IMR-90 (cell line): ENCODE measurements at places on chromosomes 7 and 10.
A peak's percentile ranks its signal among the peaks of the same experiment; 100 is the strongest.

GRCh38 chr7:7329326-7329725 is 147.0 kb downstream of the C1GALT1 start:
- no peak for DNase-seq

- peak; percentile 11 for DNase-seq
Observed at GRCh38 chr7:113918946-113919345, at the start of gene PPP1R3A. Gene PPP1R3A, minus strand, starts transcription at chr7:113919009. Its CDS starts 13 bp downstream, at chr7:113918996.

- DNase-seq = no peak
Observed at GRCh38 chr7:22584179-22584578, 84.2 kb upstream of the STEAP1B start.

DNA sequence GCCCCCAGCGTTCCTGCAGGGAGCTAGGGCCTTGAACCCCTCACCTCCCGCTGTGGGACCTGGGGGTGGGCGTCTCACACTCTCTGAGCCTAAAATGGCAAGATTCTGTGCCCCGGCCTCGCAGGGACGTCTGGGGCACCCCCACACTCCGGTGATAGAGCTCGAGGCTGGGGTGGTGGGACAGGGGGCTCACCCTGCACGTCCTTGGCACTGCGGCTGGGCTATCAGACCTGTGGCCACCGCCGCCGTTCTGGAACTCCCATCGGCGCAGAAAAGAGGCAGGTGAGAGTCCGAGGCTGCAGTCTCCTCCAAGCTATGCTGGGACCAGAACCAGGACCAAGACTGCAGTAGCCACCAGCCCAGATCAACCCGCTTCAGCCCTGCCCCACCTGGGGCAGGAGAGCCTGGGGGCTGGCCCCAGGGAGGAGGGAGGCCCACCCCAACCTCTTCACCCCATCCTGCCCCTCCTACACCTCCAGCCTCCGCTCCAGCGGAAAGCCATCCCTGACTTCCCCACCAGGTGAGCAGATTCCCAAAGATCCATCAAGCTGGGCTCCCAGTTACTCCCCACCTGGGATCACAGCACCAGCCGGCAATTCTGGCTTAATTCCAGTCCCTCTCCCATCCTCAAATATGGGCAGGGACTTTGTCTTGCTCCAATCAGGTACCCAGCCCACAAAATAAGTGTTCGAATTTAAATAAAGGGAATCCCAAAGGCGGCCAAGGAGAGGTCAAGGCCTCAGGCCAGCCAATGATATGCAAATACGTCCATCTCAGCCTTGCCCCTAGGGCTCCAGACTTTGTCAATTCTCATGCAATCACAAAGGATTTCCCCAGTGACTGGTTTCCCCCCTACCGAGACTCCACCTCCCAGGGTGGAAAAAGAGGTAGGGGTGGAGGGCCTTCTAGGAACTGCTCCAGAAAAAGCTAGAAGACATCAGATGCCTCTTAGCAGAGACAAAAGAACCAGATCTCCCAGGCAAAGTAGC is 16.4 kb downstream of the TNRC18 start:
- DNase-seq = no peak

DNA sequence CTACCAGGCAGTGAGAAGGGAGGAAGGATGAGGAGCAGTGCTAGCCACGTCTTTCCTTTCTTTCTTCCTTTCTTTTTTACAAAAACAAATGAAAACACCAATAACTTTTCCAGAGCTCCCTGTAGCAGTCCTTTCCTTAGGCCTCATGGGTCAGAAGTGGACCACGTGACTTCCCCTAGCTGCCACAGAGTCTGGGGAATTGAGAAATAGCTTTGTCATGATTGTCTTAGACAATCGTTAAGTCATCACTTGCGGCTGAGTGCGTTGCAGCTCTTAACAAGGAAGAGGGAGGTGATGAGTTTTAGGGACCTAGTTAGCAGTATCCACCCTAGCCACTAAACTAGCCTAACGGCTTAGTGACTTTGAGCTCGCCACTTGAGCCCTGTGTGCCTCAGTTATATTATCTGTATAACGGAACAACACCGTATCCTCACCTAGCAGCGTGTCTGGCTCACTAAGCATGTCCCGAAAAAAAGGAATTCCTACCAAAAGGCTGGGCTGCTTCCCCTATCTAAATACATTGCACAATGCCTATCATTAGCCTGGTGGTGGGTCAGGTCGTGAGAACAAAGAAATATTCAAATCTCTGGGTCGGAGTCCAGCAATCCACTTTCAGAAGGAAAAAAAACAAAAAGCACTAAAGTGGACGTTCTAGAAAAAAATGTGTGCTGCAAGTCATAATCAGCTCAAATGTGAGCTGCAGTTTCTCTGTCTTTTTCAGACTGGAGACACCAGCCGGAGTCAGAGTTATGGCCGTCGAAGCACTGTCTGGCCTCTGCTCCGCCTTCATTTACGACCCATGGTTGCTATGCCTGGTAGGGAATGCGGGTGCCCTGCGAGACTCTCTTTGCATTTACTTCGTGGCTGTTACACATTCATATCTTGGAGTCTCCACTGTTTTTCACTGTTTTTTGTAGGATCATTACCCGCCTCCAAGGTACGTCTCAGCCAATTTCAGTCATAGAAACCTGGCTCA is 338.5 kb upstream of the FOXK1 start:
- DNase-seq = no peak

GRCh38 chr10:47329855-47330254 is 7.6 kb downstream of the GDF2 start:
- DNase-seq = no peak

DNA sequence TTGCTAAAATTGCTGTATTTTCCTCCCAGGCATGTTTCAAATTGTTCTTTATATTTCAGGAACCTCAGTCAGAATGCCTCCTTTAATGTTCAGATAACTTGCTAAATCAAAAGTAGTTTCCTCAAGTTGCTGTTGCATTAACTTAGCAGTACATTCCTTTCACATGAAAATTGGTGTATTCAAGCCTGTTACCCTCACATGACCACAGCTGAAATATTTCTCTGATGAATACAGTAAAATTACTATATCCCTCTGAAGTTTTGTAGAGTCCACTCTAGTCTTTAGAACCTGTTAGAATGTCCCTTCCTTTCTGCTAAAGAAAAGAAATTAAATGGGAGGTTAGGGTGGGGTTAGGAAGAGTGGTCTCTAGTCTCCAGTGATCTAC is 24.5 kb upstream of the C1GALT1 start:
- DNase-seq = peak; percentile 53

- no peak for DNase-seq
Observed at GRCh38 chr7:121739465-121739864, 133.5 kb upstream of the PTPRZ1 start.

DNA sequence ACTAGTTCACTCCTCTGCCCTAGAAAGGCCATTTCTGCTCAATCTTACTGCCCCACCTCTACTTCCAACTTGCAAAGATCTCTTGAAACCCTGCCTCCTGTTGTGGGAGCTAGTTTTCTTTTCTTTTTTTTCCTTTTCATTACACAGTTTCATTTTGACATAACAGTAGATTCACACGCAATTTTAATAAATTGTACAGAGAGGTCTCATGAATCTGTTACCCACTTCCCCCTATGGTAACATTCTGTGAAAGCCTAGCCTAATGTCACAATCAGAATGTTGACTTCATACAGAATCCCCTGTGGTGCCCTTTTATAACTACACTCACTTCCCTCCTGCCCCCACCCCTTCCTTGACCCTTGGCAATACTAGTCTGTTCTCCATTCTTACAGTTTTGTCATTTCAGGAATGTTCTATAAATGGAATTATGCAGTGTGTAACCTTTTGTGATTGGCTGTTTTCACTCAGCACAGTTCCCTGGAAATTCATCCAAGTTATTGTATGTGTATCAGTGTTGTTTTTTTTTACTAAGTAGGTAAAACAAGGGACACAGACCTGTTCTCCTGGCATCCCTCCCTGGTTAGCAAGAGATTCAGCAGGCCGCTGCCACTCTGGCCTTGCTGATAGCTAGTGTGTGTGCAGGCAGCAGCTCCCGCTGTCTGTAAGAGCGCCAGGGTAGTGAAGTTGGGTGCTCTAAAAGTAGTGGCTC is 21.5 kb downstream of the CHST3 start:
- peak; percentile 69 for DNase-seq

- no peak for DNase-seq
Observed at GRCh38 chr10:111835574-111835973, 348.0 kb downstream of the GPAM start.

GRCh38 chr10:99895867-99896266 is 113.4 kb downstream of the ABCC2 start:
- DNase-seq = no peak

- DNase-seq = no peak
Observed at GRCh38 chr7:55181762-55182161, 162.9 kb downstream of the EGFR start.

DNA sequence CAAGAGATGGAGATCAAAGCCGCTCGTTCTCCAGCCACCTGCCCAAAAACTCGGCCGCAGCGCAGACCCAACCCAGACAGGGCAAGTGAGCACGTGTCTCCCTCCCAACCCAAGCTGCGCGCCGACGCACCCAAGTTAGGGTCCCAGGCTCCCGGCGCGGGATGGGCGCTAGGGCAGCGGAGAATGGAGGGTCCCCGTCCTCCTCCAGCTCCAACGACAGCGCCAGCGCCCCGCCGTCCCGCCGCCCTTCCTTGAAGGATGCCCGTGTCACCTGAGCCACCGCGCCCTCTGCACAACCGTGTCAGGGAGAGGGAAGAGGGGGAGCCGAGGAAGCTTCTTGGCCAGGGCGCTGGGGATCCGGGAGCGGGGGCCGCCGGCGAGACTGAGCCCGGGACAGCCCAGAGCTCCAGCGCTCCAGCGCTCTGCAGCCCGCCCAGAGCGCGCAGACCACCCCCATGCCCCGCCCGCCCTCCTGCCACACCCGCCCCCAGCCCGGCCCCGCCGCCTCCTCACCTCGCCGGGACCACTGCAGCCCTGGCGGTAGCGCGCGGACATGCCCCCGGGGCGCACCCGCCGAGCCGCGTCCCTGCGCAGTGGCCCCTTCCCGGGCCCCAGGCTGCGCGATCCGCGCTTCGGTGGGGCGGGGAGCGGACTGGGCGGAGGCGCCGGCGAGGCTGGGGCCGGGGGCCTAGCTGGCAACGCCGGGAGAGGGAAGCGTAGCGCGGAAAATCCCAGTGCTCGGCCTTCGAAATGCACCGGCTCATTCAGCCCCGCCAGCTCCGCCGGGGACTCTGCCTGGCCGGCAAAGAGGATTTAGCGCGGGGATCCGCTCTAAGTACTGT is at the start of gene SLC16A12:
Gene SLC16A12, minus strand, starts transcription at position 424 of the 842 bp plus-strand sequence. CDS start 73,016 bp downstream, outside the sequence.
- DNase-seq = no peak

DNA sequence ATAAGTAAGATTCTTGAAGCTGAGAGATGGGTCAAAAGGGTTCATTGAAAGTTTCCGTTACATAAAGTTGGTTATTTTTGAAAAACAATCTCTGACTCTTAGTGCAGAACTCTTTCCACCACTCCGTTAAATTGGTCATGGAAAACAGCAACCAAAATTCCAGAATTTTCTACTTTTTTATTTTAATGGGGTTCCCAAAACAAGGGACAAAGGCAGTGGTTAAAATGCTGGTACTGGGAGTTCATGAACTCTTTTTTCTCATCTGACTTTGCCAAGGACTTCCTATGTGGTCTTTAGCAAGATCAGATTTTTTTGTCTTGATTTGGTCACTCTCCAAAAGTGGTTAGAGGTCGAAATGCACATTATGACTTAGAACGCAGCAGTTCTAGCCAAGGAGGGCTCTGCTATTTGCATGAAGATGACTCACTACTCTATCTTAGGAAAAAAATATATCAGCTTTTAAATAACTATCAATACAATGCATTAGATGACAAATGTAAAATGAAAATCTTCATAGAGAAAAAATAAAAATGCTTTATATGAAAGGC is 145.7 kb downstream of the REEP3 start:
- DNase-seq = peak; percentile 94

DNA sequence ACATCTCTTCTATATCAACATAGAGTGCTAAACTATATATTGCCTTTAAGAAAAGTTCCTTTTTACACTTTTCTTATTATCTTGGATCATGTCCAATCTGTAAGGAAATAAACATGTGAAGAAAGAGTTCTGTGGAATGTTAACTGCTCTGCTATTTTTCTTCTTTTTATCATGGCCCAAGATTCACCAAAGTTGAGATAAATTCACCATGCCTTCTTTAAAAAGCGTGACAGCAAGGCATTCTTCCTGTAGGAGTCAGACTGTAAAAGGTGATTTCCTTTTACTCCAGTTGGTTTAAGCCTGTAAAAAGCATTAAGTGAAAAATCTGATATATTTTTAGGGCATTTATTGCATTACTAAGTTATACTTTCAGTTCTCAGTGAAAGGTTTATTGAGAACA is 165.7 kb upstream of the FZD1 start:
- DNase-seq = peak; percentile 29

- no peak for DNase-seq
Observed at GRCh38 chr10:124378881-124379471, 39.7 kb downstream of the OAT start.

DNA sequence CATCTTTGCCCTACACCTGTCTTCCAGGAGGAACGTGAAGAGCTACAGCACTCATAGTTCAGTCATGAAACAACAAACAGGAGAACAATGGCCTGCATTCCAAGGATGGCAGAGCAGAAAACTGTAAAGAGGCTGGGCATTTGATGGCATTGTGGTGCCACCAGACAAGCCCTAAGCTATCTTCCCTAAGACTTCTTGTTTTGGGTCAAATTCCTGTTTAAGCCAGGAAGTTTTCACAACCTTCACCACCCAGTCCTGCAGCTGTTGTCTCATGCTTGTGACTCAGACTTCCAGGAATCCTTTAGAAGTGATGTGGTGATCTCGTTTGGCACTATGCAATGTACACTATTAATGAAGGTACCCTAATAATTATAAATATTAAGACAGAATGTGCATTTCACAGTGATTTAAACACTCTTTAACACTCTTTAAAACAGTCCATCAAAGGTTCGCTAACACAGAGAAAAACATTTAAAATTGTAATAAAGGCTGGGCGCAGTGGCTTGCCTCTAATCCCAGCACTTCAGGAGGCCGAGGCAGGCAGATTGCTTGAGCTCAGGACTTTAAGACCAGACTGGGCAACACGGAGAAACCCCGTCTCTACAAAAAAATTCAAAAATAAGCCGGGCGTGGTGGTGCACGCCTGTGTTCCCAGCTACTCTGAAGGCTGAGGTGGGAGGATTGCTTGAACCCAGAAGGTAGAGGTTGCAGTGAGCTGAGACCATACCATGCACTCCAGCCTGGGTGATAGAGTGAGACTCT is 2.7 kb upstream of the HERPUD2 start:
- DNase-seq = peak; percentile 71

GRCh38 chr7:51374936-51375335 is 58.3 kb upstream of the COBL start:
- DNase-seq = no peak

DNA sequence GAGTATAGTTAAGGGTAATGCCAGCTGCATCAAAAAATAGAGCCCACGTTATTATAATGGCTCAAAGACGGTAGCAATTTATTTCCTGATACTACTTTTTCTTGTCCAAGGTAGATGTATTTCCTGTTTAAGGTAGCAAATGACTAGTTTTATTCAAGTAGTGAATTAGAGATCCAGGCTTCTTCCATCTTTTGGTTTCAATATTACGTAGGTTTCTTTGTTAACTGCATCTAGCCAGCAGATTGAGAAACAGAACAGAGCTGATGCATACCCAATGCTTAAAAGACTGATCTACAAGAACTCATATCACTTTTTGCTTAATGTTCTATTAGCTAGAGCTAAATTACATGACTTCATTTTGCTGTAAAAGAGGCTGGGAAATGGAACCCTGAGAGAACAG is 992.1 kb downstream of the NRG3 start:
- DNase-seq = no peak
